Stimulated activated CD8-positive, alpha-beta memory T cell treated with anti-CD3 and anti-CD28 coated beads, Interleukin-2, amount 100 ng/mL, for 1 hour (primary cell): ENCODE measurements at places on chromosomes 11 and 22.

DNA sequence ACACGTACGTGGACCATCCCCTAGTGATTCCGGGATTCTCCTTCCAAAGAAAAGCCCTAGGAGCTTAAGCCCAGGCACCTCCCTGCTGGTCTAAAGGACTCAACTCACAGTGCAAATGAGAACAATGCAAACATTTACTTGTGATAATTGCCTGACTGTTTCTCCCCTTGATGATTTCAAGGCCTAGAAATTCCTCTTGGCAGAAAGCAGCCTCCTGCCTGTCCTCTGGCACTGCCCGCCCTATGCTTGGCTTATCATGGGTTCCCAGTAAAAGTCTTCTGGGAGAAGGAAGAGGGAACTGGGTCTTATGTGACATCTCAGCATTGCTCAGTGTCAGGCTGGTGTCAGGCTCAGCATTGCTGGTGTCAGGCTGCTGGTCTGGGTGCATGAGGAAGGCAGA lies 351.8 kb downstream of the SHANK2 start:
- DNase-seq: no peak

DNA sequence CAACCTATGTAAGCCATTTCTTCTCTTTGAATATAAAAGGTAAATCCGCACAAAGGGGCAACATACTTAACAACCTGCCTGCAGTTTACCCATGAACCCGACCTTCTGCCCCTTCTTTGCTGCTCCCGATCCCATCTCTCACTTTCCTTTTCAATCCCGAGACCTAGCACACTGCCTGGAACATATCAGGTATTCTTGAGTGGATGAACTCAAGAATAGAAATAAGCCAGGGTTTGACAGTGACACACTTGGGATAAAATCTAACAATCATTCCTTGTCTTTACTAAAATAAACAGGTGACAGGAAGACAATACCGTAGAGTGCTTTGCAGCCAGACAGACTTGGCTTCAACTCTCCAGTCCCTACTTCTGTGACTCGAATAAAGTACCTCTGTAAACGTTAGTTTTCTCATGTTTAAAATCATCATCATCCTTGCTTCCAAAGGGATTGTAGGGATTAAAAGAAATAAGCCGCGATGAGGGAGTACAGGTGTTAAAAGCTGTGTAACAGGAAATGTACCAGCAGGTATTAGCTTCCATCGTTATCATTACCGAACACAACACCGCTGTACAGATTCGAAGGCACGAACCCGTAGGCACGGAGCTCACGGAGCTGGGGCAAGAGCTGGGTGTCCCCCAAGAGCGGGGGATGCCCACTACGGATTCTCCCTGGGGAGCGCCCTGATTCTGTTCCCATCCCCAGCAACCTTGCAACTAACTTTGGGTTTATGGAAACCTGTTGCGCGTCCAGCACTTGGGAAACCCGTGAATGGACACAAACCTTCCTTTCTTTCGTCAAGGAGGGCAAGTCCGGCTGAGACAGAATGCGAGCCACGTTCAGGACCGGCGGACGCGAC lies 720 bp downstream of the UFD1 start:
- DNase-seq: no peak

- DNase-seq: no peak
These were observed 37.8 kb downstream of the RASSF10 start for GRCh38 chr11:13046637-13047570.

GRCh38 chr22:33321466-33321865 lies 263.3 kb upstream of the SYN3 start:
- DNase-seq: no peak

DNA sequence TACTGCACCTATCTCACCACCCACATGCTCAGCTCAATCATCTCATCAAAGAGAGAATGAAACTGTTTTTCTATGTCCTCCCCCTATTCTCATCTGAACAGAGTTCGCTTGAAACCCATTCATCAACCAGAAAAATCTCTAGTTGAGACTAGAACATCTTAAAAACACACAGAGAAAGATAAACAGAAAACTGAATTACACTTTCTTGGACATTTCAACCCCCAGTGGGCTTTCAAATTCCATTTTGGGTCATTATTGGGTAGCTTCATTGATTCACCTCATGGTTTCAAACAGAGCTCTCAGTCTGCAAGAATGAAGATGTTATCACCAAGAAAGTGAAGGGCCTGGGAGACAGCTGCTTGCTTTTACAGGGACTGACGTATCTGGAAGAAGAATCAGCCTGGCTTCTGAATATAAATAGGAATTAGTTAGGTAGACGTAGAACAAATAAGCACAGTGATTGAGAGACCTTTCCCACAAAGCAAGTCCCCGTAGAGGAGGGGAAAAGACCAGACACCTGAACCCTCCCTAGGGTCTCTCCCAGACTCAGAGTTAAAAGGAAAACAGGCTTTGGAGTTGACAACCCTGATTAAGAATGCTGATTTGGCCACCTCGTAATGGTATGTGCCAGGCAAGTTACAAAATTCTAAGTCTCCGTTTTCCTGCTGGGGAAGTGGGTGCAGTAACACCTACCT lies 155.7 kb downstream of the BBOX1 start:
- DNase-seq: no peak

GRCh38 chr11:47317064-47317828 lies 35.3 kb downstream of the MYBPC3 start:
- DNase-seq: no peak

- DNase-seq: no peak
These were observed 20.9 kb upstream of the CTR9 start for GRCh38 chr11:10730151-10730550.

DNA sequence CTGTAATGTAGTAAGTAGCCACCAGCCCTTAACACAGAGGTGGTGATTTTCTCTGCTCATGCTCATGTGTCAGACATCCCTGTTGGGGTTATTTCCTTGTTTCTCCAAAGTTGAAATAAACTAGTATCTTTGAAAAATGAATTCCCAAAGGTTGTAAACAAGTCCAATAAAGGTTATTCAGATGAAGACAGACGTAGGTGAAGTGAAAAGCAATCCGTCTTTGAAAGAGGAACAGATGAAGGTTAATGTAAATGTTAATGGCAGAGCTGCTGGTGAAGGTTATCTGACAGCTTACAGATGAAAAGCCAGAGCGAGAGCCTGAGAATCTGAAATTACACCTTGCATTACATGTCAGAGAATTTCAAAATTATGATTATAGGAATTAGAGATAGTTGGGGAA lies 1604.0 kb downstream of the FAM181B start:
- no peak for DNase-seq

DNA sequence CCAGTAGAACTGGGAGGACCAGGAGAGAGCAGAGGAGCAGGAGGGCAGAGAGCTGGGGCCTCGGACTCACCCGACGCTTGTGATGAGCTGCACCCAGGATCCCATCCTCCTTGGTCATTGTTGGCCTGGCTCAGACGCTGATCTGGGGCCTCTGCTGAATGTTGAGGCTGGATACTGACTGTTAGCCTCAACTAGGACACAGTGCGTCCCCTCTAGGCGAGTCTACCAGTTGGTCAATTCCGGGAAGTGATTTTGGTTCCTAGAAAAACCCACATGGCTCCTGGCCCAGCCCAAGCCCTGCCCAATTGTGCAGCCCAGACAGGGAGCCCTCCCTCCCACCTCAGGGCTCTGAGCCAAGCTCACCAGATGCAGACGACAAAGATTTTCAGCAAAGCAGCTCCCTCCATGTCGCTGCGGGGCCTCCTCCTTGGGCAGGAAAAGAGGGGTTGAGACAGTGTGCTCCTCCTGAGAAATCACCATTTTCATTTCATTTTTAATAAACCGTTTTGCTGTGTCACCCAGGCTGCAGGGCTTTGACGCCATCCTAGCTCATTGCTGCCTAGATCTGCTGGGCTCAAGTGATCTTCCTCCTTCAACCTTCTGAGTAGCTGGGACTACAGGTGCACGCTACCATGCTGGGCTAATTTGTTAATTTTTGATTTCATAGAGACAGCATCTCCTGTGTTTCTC lies at the start of gene APOL4:
Gene APOL4 (minus strand): TSS at position 180 of the 690 bp plus-strand sequence. CDS start 75 bp downstream, at position 105.
- DNase-seq: no peak

GRCh38 chr11:125180413-125181305 lies 16.1 kb downstream of the PKNOX2 start:
- no peak for DNase-seq
